ENCODE measurements at places on chromosomes 3 and 15.
A peak's percentile ranks its signal among the peaks of the same experiment; 100 is the strongest.

- no peak for DNase-seq
These were observed 2.9 kb downstream of the RBPMS2 start for GRCh38 chr15:64772488-64772887.

DNA sequence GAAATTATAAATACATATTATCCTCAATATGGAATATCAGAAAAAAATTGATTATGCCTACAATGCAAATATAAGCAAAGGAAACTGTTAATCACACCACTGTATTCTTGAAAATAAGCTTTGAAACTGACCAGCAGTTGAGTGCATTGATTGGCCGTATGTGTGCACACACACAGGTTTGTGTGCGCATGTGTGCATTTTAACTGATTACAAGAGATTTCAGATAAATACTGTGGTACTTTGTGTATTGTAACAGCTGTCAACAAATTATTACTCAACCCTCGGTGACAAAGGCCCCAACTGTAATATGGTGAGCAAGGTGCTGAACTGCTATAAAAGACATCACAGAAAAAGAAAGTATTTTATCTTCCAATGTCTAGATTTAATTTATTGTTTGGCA lies 1238.9 kb upstream of the ALCAM start:
- DNase-seq: no peak

DNA sequence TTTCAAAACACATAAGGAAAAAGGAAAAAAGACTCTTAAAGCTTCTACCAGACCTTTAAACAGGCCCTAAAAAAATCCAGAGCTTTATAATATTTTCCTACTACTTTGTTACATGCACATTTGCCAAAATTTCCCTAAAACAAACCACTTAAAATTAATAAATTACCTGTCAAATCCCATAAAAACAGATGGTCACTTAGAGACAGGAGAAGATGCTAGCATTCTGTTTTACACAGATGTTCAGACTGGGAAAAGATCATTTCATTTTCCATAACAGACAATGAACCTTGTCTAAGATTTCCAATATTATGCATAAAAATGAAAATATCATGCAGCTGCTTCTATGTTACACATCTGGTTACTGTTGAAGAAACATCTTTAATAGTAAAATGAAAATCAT lies 66.6 kb downstream of the SUCLG2 start:
- DNase-seq: no peak

GRCh38 chr3:149967086-149967685 lies 3.5 kb downstream of the PFN2 start:
- DNase-seq: peak; percentile 93
